ENCODE measurements at places on chromosomes 2 and 18.

DNA sequence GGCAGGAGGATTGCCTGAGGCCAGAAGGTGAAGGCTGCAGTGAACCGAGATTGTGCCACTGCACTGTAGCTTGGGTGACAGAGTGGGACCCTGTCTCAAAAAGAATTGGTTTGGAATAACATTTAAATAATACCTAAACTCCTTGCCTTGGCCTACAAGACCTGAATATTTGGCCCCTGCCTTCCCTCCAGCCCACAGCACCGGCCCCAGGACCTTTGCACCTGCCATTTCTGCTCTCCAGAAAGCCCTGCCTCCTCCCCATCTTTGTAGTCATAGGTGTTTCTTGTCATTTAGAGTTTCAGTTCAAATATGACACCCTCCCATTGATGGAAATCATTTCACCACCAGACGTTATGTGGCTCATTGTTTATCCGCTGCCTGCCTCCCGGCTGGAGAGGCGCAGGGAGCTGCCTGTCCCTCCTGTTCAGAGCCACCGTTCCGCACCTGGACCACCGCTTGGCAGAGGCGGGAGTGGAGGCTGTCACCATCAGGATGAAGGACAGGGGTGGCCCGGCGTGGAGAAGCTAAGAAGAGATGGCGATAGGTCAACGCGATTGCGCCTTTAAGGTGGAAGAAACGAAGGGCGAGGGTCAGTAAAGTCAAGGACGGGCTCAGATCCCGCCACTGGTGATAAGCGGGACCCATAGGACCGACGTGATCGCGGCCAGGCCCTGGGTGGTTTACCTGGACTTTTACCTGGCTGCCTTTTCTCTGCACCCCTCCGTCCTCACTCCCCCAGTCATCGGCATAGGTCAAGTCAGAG lies 638 bp upstream of the LPIN1 start:
- no peak for DNase-seq

DNA sequence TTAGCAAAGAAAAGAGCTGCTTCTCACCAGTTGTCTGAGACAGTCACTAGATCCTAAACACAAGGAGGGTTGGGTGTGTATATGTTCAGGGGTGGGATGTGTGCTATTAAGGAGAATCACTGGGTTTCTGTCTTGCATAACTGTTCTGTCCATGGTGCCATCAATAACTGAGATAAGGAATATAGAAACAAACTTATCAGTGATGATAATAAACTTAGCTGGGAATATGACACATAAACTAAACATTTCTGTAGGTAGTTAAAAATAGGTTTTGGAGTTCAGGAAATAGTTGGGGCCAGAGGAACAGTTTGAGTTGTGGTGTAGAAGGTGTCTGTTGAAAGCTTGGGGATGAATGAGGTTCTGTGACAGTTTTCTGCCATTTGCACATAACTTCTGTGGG lies 17.4 kb downstream of the NAPG start:
- no peak for DNase-seq

- DNase-seq, result no peak
These were observed 212.8 kb upstream of the NCKAP5 start for GRCh38 chr2:133780997-133781513.

DNA sequence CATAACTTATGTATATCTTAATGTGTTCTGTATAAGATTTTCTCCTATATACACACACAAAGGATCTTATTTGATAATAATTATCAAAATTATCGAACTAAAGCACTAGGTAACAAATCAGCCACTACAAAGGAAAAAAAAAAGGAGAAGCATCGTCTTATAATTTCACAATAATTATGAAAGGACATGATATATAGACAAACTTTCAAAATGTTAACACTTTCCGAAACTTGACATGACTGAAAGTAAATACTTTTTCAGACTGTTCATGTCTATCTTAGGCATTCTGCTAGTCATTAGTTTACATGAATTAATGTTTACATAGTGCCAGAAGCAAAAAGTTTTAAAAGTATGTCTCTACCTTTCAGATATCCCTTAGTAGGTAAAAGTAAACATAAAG lies 7.3 kb upstream of the NR4A2 start:
- no peak for DNase-seq

- no peak for DNase-seq
These were observed 61.5 kb downstream of the G6PC2 start for GRCh38 chr2:168962636-168963035.

- DNase-seq, result no peak
These were observed 312.9 kb upstream of the FIGN start for GRCh38 chr2:164048729-164049128.

GRCh38 chr18:34358923-34359322 lies 134.2 kb upstream of the NOL4 start:
- no peak for DNase-seq

- DNase-seq, result no peak
These were observed 4.1 kb upstream of the CYS1 start for GRCh38 chr2:10084223-10084865.

DNA sequence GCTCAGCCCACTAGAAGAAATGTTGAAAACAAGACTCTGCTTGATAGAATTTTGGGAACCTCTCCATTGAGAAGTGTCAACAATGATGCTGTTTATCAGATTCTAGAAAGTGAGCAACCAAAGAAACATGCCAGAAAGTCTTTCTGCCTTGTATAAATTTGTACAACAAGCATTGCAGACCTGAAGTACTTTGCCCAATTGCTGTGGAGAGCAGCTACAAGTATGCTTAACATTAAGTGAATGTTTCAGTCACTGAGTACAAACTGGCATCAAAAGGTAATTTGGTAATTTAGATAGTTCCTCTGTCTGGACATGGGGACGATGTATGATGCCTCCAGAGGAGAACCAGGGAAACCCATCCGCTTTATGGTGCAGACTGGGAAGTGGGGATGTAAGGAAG lies 33.4 kb upstream of the SKA1 start:
- no peak for DNase-seq

GRCh38 chr2:168136392-168136977 lies 110.9 kb downstream of the STK39 start:
- peak; percentile 29 for DNase-seq

- DNase-seq, result peak; percentile 94
These were observed 20.7 kb downstream of the IGFBP2 start for GRCh38 chr2:216653931-216654365.

DNA sequence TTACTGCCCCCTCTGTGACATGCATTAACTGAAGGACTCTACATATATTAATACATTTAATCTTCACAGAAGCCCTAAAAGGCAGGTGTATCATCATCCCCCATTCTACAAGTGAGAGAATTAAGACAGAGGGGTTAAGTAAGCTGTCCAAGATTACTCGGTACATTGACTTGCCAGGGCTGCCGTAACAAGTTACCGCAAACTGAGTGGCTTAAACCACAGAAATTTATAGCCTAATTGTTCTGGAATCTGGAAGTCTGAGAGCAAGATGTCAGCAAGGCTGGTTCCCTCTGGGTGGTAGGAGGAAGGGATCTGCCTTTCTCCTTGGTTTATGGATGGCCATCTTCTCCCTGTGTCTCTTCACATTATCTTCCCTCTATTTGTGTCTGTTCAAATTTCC lies 605.5 kb downstream of the EPHA4 start:
- DNase-seq, result peak; percentile 2

- DNase-seq, result no peak
These were observed 598.6 kb downstream of the NYAP2 start for GRCh38 chr2:225998116-225998515.
